WTC11 (cell line): ENCODE measurements at places on chromosomes 1 and 21. TPM values are rescaled to one million over a fixed set of nuclear protein-coding genes. Genes with fewer than 3 reads are reported as not detected.

GRCh38 chr21:43884012-43884860 is 19.2 kb downstream of the AGPAT3 start:
- no peaks in the 10 kb centered on the region for H3K36me3 ChIP-seq
- H3K27me3 ChIP-seq, result no peaks in the 10 kb centered on the region
- H3K4me3 ChIP-seq, result no peak overlapping the region
- H3K27ac ChIP-seq, result no peak overlapping the region
- H3K4me1 ChIP-seq, result peaks cover 16% of the 10 kb centered on the region

DNA sequence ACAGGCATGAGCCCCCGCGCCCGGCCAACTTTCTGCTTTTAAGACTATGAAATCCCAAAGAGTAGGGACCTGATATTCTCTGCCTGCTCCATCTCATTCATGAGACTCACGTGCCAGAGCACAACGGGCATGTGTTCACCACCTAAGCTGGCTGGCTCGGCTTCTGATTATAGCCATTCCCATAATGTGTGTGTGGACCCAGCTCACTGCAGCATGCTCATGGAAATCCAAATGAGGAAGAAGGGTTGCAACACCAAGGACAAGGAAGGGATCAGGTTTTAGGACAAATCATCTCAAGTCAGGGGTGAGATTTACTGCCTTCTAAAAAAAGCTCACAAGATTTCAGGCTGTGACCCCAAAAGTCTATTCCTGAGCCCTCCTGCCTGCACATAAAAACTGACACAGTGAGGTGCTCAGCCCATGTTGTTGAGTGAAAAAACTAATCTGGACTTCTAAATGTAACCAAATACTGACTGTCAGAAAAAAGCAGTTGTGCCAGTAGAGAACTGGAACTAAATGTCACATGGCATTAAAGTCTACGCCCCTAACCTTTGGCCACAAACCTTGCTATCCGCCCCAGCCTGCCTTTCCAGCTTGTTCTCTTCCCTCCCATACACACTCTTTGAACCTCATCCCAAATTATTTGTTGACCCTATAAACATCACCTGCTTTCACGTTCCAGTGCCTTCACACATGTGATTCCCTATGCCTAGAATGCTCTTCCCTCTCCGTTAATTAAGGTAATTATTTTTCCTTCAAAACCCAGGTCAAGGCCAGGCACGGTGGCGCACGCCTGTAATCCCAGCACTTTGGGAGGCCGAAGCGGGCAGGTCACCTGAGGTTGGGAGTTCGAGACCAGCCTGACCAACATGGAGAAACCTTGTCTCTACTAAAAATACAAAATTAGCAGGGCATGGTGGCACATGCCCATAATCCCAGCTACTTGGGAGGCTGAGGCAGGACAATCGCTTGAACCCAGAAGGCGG is 9.1 kb upstream of the COA7 start:
- H3K36me3 ChIP-seq, result no peaks in the 10 kb centered on the region
- no peak overlapping the region for H3K27ac ChIP-seq
- peaks cover 15% of the 10 kb centered on the region for H3K4me1 ChIP-seq
- peaks cover 11% of the 10 kb centered on the region for H3K27me3 ChIP-seq
- no peak for DNase-seq
- no peak overlapping the region for H3K4me3 ChIP-seq

- H3K27me3 ChIP-seq, result no peaks in the 10 kb centered on the region
- no peaks in the 10 kb centered on the region for H3K4me1 ChIP-seq
- no peak overlapping the region for H3K4me3 ChIP-seq
- H3K36me3 ChIP-seq, result no peaks in the 10 kb centered on the region
- DNase-seq, result no peak
These were observed 98.2 kb upstream of the USH2A start for GRCh38 chr1:216521477-216521876.

DNA sequence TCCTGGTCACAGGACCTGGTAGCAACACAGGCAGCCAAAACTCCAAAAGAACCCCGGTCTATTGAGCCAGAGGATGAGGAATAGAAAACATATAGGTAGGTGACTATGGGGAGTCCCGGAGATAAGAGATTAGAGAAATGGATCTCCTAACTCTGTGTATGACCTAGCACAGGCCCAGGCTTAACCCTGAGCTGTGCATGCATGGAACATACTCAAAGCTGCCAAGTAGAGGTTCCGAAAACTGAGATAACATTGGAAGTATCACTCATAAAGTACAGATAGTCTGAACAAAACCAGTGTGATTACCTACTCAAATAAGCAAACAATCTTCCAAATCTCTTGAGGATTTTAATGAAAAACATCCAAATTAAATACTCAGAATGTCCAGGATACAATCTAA is 31.5 kb upstream of the PRDX6 start:
- H3K27me3 ChIP-seq, result no peaks in the 10 kb centered on the region
- peaks cover 66% of the 10 kb centered on the region for H3K4me1 ChIP-seq
- no peak for DNase-seq
- H3K36me3 ChIP-seq, result peaks cover 53% of the 10 kb centered on the region

- peak overlapping the region; percentile 45 for H3K4me3 ChIP-seq
- peak; percentile 53 for DNase-seq
- 0 out of 2 replicates have a peak, but pooled peaks cover 6% of the 10 kb centered on the region for H3K36me3 ChIP-seq
These were observed 87.0 kb downstream of the NMNAT2 start for GRCh38 chr1:183331091-183331742.

DNA sequence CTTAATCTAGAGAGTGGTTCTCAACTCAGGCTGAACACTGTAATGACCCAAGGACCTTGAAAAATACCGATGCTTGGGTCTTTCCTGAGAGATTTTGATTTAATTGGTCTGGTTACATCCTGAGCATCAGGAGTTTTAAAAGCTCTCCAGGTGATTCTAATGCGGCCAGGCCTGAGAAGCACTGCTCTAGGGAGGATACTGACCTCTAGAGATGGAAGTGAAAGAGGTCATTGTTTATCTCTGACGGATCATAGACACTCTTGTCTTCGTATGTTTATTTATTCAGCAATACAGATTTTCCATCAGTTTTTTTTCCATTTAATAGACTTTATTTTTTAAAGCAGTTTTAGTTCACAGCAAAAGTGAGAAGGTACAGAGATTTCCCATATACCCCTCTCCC is 54.5 kb upstream of the IGSF5 start:
- no peak overlapping the region for H3K4me3 ChIP-seq
- H3K36me3 ChIP-seq, result peaks cover 6% of the 10 kb centered on the region; the same call in 1 of the 2 replicates
- no peak overlapping the region for H3K27ac ChIP-seq
- peaks cover 34% of the 10 kb centered on the region for H3K4me1 ChIP-seq

GRCh38 chr1:26775666-26776065 is 12.1 kb upstream of the PIGV start:
- no peak for DNase-seq
- no peaks in the 10 kb centered on the region for H3K27me3 ChIP-seq
- H3K4me3 ChIP-seq, result no peak overlapping the region
- no peaks in the 10 kb centered on the region for H3K4me1 ChIP-seq

DNA sequence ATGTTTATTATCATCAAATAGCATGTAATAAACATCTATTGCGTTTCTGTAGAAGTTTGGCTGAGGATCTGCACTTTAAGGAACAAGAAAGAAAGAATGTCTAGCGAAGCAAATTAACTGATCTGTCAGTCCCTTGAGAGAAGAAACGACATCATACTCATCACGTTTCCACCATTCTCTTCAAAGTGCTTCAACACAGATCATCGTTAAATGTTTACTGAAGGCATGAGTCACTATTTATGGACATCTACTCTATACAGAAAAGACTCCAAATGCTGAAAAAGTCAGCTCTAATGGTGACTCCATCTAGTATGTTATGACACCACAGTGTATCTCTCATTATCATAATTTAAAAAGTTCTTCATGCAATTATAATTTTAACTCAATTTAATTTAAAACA is 369.1 kb downstream of the RGS7 start:
- no peak overlapping the region for H3K27ac ChIP-seq
- H3K27me3 ChIP-seq, result no peaks in the 10 kb centered on the region
- peaks cover 28% of the 10 kb centered on the region for H3K4me1 ChIP-seq
- H3K4me3 ChIP-seq, result no peak overlapping the region

DNA sequence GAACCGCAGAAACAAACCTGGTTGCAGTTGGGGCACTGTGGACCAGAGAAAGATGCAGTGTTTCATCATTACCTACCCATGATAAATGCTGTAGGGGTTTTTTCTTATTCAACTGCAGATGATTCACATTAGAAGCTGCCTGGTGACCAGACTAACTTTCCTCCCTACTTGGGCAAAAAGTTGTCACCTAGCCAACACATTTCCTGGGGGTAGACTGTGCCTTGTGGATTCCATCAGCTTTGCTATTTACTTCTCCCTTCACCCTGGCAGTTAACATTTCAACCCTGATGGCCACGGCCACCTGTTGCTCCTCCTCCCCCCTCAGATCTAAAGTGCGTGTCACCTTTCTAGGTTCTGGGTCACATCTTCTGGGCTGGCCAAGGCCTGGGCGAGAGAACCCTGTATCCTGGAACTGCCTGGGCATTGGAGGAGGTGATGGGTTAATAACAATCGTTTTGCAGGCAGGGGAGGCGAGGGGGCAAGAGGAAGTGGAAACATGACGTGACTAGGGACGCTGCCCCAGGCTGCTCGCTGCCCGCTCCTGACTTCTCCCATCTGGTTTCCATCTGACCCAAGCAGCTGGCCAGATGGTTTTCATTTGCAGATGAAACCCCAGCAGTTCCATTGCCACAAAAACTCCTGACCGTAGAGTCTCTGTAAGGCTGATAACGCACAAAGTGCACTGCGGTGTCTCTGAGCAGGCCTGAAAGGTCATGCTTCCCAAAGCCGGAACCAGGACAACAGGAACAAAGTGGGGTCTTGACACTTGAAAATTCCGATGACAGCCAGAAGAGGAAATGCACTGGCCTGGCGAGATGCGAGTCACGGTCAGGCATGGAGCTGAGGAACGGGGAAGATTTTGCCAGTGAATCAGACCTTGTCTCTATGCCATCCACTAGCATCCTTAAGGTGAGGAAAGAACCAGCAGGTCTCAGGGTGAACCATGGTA is 36.6 kb downstream of the CAPZB start:
- no peak overlapping the region for H3K4me3 ChIP-seq
- H3K27ac ChIP-seq, result peak overlapping the region; percentile 78
- no peaks in the 10 kb centered on the region for H3K27me3 ChIP-seq
- no peak for DNase-seq
- H3K4me1 ChIP-seq, result peaks cover 75% of the 10 kb centered on the region

DNA sequence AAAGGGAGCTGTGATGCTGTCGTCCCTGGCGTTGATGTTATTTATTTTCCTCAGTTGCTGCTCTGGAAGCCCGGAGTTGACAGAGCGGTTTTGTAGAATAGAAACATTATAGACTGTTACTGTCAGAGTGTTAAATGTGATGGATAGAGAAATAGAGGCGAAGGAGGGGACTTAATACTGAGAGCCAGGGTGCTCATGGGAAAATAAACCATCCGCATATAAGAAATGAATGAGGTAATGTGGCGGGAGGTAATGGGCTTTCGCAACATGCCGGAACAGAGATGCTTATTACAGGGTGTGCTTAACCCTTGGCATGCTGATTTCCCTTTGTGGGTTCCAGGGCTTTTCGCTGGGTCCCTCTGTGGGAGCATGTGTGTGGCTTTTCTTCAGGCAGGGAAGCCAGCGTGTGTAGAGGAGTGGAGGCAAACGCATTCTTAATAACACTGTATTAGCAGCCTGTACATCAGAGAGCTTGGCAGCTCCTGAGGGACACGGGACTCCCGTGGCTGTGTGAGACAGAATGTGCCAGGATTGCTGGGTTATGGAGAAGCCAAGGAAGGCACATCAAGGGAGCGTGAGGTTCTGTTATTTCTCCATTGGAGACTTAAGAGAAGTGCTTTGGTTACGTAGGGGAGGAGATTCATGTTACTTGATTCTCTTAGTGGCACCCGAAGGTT is 141.0 kb downstream of the PBX1 start:
- peak overlapping the region; percentile 68; the same call in 1 of the 2 replicates for H3K27ac ChIP-seq
- no peaks in the 10 kb centered on the region for H3K27me3 ChIP-seq
- DNase-seq, result no peak
- no peak overlapping the region for H3K4me3 ChIP-seq
- peaks cover 64% of the 10 kb centered on the region for H3K4me1 ChIP-seq

DNA sequence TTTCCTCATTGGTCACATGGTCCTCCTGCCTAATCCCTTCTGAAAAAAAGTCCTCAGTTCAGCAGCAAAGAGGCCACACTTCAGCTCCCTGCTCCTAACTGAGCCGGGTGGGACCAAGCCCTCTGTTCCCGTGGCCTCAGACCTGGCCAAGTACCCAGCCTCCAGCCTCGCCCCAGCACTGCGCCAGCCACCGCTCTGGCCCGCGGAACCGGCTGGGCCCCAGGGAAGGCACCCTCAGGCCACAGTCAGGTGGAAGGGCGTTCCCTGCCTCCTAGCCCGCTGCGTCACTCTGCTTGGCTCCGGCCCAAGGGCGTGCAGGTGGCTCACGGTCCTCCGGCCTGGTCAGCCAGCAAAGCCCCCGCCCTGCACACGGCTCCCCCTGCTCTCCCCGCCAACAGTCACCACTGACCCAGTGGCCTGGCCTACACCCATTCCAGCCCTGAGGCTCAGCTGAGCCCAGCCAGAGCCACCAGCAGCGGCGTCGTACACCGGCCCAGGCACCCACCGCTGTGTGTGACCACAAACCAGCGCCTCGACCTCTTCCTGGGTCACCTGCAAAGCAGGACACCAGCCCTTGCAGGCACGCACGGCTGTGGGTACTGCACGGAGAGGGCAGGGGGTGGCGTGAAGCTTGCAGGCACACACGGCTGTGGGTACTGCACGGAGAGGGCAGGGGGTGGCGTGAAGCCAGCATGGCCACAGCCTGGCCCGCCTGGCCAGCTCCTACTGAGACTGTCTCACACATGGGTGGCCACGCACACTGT is 19.4 kb downstream of the NADK start:
- no peaks in the 10 kb centered on the region for H3K4me1 ChIP-seq
- H3K4me3 ChIP-seq, result no peak overlapping the region
- peaks cover 47% of the 10 kb centered on the region for H3K36me3 ChIP-seq
- no peak for DNase-seq

DNA sequence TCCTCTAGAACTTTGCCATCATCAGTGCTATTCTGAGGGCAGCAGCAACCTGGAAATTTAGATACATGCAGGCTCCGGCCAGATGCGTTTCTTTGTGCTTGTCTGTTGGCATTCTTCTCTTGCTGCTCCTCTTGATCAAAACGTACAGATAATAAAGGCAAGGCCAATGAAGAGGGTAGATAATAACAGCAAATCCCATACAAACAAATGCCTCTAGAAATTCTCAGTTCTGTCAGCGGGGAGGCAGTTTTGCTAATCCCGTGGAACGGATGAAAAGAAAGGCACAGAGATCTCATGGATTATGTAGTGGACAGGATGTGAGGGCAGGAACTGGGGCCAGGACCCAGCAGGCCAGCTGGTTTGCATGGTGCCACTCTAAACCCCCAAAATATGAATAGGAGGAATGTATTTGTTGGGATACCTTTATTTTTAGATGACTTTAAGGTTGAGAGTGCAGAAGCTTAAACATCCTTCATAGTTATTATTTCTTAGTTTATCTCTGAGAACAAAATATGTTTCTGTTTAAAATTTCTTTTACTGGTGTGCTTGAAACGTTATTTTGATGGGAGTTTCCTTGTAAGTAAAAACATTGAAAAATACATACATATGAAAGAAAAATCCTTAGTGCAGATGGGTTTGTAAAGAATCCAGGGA is 1.5 kb downstream of the ITSN1 start:
- DNase-seq, result no peak
- H3K4me3 ChIP-seq, result peak overlapping the region; percentile 97
- no peaks in the 10 kb centered on the region for H3K27me3 ChIP-seq
- H3K36me3 ChIP-seq, result no peaks in the 10 kb centered on the region

The TMEM269 gene
- total RNA-seq, result 0.57 to 0.85 TPM (median 0.73 TPM) in 3 replicates

The TMED5 gene
- 25.1 to 28.5 TPM (median 25.6 TPM) in 3 replicates for total RNA-seq

The TIE1 gene
- total RNA-seq, result 2.5 to 3.7 TPM (median 2.6 TPM) in 3 replicates

The MEX3A gene
- total RNA-seq, result 66.3 to 79.1 TPM (median 70.6 TPM) in 3 replicates

The RPE65 gene
- not detected in 3 replicates for total RNA-seq
